ENCODE measurements at places on chromosomes 3 and 15.

- no peak for DNase-seq
Observed at GRCh38 chr3:81816473-81817250, 55.2 kb upstream of the GBE1 start.

DNA sequence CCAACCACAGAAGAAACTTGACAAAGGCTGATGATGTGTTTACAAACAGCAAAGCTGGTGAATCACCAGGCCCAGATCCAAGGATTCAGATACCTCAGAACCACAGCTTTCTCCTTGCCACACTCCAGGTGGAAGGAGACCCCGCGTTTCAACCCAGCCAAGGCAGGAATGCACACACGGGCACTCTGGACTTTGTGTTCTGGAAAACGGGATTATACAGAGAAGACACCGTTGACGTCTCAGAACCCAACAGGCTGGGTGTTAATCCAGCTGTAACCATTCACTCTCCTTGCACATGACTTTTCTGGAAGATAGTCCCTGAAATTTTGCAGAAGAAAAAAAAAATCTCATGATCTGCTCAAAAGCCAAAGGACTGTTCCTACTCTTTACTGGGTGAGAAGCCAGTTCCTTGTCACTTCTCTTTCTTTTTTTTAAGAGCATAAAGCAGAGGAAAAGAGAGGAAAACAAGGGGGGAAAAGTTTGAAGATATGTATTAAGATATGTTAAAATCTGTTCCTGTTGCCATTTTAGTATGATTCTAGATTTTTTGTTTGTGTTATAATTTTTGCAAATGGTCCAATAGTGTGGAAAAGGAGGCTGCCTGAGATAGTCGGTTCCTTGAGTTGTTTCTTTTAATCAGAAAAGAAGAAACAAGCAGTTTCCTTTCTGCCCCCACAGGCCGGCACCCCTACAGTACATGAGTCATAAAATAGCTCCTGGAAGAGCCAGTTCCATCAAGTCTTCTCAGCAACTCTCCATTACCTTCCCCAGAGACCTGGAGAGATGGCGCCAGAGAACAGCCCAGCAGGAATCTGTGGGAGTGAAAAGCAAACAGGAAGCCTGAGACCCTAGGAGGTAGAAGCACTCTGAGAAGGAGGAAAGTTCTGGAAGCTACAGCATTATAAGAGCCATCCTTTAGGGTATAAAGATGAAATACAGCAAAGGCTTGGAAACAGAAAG lies 73.1 kb downstream of the RORA start:
- DNase-seq, result no peak

GRCh38 chr3:132841621-132842020 lies 119.4 kb upstream of the NPHP3 start:
- DNase-seq, result no peak

DNA sequence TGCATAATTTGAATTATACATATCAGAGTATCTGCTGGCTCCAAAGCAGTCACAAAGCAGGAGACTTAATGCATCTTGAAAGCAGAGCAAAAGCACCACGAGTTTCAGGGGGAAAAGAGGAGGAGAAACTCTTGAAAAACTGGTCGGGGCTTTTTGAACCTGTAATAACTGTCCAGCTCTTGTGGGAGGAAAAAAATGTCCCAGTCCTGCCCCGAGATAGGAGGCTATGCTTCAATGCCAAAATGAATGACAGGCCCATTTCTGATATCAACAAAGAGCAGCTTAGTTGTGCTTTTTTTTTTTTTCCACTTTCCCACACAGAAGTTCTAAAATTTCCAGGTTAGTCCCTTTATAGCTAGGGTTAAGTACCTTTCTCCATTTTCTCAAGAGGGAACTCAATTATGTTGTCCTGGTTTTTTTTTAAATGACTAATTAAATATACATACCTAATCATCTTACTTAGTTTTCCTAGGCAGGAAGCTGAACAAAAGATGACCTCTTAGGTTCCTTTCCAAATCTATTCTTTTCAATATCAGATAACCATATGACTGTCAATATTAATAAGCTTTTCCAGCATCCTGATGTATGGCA lies 120.2 kb downstream of the TFDP2 start:
- no peak for DNase-seq

GRCh38 chr3:8619548-8619947 lies 25.1 kb downstream of the SSUH2 start:
- DNase-seq, result no peak

Measured in stimulated activated CD8-positive, alpha-beta memory T cell treated with anti-CD3 and anti-CD28 coated beads, Interleukin-7, amount 100 ng/mL, for 1 hour (primary cell).